ENCODE measurements at places on chromosomes 6 and 20. TPM values are rescaled to one million over a fixed set of nuclear protein-coding genes. Genes with fewer than 3 reads are reported as not detected.

The CDH4 gene
- 0.25 TPM for total RNA-seq

The NHLRC1 gene
- 3.0 TPM for total RNA-seq

The IP6K3 gene
- total RNA-seq = not detected

The KIAA1586 gene
- total RNA-seq = 26.2 TPM

The EDN1 gene
- 7.4 TPM for total RNA-seq

The TFEB gene
- total RNA-seq = 6.8 TPM

The GRM4 gene
- total RNA-seq = 0.08 TPM

The TMEM74B gene
- total RNA-seq = not detected

The RNF217 gene
- 25.3 TPM for total RNA-seq

The CALHM6 gene
- total RNA-seq = 1.6 TPM

The CYP39A1 gene
- total RNA-seq = 4.7 TPM

The VSTM2L gene
- total RNA-seq = 1.4 TPM

The NKX2-2 gene
- total RNA-seq = not detected

The RNF114 gene
- 56.4 TPM for total RNA-seq

The TAGAP gene
- not detected for total RNA-seq

The RAET1L gene
- total RNA-seq = not detected

The NHSL1 gene
- 17.8 TPM for total RNA-seq

The GATA5 gene
- total RNA-seq = not detected
